ENCODE measurements at places on chromosomes 1 and 21.

DNA sequence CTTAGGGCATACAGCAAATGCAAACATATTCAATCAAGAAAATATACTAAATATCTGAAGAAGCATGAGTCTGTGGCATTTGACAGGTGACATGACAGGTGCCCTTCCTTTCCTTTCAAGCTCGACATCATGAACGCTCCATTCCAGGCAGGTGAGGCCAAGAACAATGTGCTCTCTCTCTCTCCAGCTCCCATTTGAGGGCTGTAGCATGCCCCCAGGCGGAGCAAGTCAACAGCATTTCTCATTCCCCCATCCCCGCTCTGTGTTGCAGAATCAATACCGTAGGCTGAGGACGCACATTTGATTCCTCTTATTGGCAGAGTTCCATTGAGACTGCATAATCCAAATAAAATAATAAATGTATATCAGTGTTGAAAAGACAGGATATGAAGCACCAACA, 24.6 kb upstream of the PLPPR4 start:
- no peak for DNase-seq

DNA sequence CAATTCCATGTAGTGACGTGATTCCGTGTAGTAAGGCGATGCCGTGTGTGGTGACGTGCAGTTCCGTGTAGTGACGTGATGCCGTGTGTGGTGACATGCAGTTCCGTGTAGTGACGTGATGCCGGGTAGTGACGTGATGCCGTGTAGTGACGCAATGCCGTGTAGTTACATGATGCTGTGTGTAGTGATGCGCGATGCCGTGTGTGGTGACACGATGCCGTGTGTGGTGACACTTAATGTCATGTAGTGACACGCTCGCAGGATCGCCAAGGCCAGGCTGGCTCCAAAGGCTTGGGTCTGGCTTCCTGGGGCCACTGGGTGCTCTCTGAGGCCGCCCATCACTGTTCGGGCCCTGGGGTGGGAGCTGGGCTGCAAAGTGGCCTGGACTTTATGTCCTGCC, 14.2 kb downstream of the COL18A1 start:
- no peak for DNase-seq

- DNase-seq: no peak
Measured at GRCh38 chr1:114341299-114341698, 169.7 kb downstream of the TRIM33 start.

- DNase-seq: no peak
Measured at GRCh38 chr1:178533121-178533946, 20.4 kb downstream of the TEX35 start.

GRCh38 chr1:85605484-85606413, 25.2 kb downstream of the CCN1 start:
- DNase-seq: no peak

GRCh38 chr21:41973861-41974751, 20.3 kb upstream of the C2CD2 start:
- no peak for DNase-seq

- no peak for DNase-seq
Measured at GRCh38 chr1:207221934-207222351, 99.5 kb upstream of the CD55 start.

GRCh38 chr1:199297887-199298286, 659.0 kb downstream of the PTPRC start:
- no peak for DNase-seq

DNA sequence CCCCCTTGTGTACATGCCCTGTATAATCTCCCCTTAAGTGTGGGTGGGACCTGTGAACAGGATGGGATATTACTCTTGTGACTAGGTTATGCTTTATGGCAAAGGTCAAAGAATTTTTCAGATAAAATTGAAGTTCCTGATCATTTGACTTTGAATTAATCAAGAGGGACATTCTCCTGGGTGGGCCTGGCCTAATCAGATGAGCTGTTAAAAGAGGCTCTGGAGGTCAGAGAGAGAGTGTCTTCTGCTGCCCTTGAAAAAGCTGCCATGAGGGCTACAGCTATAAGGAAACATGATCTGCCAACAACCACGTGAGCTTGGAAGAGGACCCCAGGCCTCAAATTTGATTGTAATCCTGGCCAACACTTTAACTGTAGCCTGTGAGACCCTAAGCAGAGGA, 125.6 kb upstream of the CSF3R start:
- DNase-seq: no peak

DNA sequence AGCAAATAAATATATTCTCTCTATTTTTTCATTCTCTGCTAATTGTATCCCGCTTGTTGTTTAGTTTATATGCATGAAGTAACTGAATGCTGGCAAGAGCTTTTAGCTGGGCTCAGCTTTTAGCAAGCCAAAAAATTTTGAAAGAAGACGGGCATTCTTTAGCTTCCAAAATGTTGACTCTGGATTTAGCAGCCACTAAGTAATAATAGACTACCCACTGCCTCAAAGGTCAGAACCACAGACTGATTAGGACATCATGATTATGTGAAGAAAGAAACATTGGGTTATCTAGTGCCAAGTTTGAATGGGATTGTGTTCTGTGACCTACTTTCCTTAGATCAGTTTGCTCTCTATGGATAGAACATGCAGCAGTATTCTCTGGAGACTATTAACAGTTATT, 80.3 kb upstream of the DPH5 start:
- DNase-seq: no peak

GRCh38 chr21:31110430-31110829, 72.2 kb upstream of the KRTAP19-8 start:
- DNase-seq: no peak

GRCh38 chr1:160743266-160743665, 4.2 kb downstream of the SLAMF7 start:
- no peak for DNase-seq

DNA sequence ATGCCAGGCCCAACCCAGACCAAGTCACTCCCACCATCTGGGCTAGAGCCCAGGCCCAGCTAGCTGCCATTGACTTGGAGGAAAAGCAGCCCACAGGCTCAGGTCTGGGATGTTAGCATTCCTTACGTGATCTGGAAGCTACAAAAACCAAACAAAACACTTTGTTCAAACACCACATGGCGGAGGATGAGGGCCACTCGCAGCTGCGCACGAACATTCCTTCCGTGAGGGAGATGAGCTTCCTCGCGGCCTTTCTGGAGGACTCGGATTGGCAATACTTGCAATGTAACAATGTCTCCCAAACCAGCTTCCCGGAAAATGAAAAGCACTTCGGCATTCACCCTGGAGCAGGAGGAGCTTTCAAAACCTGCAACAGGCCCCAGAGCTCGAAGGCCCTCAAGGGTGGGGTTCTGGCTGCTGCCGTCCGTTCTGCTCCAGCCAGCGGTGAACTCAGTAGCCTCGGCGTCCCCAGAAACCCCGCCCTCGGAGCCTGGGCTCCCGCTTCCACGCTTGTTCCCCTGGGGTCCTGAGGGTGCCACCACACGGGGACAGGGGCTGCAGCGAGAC, 40.5 kb downstream of the COL6A1 start:
- DNase-seq: no peak

DNA sequence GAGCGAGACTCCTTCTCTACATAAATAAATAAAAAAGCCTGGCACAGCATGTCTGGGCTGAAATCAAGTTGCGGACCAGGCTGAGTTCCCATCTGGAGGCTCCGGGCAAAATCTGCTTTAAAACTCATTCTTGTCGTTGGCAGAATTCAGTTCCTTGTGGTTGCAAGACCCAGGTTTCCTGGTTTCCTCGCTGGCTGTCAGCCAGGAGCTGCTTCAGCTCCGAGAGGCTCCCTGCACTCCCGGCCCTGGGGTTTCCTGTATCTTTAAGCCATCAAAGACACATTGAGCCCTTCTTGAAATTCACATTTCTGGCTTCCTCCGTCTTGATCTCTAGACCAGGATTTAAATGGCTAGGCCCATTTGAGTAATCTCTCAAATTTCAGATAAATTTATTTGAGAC, 20.6 kb upstream of the SCCPDH start:
- DNase-seq: no peak

Data from activated naive CD8-positive, alpha-beta T cell treated with anti-CD3 and anti-CD28 coated beads, Interleukin-2, amount 50 U/mL, for 16 hours (primary cell).